ENCODE measurements at places on chromosomes 3 and 15. TPM values are rescaled to one million over a fixed set of nuclear protein-coding genes. Genes with fewer than 3 reads are reported as not detected.

GRCh38 chr3:61648481-61648880 is 87.1 kb downstream of the PTPRG start:
- DNase-seq: no peak

DNA sequence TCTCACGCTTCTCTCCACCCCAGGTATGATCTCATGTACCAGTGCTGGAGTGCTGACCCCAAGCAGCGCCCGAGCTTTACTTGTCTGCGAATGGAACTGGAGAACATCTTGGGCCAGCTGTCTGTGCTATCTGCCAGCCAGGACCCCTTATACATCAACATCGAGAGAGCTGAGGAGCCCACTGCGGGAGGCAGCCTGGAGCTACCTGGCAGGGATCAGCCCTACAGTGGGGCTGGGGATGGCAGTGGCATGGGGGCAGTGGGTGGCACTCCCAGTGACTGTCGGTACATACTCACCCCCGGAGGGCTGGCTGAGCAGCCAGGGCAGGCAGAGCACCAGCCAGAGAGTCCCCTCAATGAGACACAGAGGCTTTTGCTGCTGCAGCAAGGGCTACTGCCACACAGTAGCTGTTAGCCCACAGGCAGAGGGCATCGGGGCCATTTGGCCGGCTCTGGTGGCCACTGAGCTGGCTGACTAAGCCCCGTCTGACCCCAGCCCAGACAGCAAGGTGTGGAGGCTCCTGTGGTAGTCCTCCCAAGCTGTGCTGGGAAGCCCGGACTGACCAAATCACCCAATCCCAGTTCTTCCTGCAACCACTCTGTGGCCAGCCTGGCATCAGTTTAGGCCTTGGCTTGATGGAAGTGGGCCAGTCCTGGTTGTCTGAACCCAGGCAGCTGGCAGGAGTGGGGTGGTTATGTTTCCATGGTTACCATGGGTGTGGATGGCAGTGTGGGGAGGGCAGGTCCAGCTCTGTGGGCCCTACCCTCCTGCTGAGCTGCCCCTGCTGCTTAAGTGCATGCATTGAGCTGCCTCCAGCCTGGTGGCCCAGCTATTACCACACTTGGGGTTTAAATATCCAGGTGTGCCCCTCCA is 19.1 kb downstream of the TYRO3 start:
- DNase-seq: no peak

GRCh38 chr3:102002056-102002455 is 152.7 kb downstream of the NFKBIZ start:
- DNase-seq: no peak

DNA sequence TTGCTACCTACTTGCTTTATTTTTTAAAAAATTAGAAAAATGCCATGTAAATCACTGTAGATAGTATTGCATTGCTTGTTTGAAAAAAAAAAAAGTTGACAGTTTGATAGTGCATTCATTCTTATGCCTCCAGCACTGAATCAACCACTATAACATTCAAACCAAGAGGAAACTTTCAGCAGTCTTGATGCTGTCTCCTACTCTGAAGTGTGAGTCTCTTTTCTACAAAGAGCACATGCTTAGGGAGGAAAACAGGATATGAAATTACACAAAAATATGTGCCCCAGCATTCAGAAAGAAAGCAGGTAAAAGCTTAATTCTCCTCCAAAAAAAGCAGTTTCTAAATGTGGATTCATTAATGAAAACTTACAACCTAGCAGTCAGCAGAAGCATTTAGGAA is 78.3 kb downstream of the ZBTB20 start:
- DNase-seq: no peak

DNA sequence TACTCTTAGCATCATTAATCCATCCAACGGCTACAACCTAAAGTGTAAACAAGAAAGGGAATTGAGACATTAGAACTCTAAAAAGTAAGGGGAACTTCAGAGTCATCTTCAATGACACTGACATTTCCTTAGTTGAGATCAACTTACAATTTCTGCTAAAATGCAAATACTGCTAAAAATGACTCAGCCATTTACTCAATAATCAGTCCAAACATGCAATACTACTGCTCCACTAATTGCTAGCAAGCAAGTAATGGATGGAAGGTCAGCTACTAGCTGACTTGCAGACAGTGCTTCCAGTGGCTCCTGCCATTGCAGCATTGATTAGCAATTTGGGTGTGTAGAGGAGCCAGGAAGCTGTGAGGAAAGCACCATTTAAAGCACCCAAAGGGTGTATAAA is 28.4 kb downstream of the CD200R1L start:
- DNase-seq: no peak

GRCh38 chr3:12301031-12301430 is 12.2 kb downstream of the PPARG start:
- DNase-seq: no peak

Gene KCNMB3
- 2.6 TPM for total RNA-seq

Gene C3orf20
- not detected for total RNA-seq

Gene SERINC4
- 0.18 TPM for total RNA-seq

Gene PRR20G
- not detected for total RNA-seq

Data from endodermal cell (in vitro differentiated cells).